ENCODE measurements at places on chromosomes 3 and 15.

GRCh38 chr15:93001881-93002280, 87.1 kb downstream of the RGMA start:
- DNase-seq, result no peak

DNA sequence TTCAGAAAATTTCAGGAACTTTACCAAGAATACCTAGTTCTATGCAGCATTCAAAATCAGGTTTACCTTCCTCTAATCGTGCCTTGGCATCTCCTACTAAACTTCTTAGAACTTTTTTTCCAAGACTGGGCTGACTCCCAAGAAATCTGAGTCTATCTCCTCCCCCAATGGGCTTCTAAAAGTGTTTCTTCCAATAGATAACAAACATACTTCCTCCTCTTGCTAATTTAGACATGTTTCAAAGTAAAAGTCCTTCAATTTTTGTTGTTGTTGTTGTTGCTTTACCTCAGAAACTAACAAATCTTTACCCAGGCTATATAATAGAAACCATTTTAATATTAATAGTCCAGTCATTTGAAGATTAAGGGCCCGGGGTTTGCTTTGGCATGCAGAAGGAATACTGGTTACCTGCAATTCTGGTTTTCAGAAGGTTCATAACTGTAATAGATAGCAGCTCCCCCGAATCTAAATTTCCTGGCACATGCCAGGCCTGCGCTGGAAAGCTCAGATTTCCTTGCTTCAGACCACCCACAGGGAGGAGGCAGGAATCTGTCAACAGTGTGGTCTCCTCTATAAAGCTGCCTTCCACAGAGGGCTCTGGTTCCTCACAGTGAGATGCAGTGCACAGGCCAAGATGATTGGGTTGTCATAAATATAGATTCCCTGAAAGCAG, 188.7 kb downstream of the THRB start:
- no peak for DNase-seq

- no peak for DNase-seq
Observed at GRCh38 chr3:195060217-195060481, 210.8 kb downstream of the XXYLT1 start.

DNA sequence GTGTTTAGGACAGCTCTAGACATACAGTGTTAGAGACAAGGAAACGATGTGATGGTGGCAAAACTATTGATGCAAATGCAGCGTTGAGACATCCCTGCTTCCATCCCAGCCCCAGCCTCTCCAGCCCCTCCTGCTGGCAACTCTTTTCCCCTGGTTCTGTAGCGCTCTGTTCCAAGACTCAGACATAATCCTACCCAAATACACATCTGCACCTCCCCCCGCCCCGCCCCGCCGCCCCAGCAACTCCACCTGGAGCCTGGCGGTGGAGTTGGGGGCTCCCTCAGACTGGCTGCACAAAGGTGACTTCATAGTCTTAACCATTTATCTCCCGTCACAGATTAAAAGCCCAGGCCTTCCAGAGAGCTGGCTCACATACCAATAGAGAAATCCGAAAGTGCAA, 7.2 kb upstream of the SEC22A start:
- DNase-seq, result no peak

DNA sequence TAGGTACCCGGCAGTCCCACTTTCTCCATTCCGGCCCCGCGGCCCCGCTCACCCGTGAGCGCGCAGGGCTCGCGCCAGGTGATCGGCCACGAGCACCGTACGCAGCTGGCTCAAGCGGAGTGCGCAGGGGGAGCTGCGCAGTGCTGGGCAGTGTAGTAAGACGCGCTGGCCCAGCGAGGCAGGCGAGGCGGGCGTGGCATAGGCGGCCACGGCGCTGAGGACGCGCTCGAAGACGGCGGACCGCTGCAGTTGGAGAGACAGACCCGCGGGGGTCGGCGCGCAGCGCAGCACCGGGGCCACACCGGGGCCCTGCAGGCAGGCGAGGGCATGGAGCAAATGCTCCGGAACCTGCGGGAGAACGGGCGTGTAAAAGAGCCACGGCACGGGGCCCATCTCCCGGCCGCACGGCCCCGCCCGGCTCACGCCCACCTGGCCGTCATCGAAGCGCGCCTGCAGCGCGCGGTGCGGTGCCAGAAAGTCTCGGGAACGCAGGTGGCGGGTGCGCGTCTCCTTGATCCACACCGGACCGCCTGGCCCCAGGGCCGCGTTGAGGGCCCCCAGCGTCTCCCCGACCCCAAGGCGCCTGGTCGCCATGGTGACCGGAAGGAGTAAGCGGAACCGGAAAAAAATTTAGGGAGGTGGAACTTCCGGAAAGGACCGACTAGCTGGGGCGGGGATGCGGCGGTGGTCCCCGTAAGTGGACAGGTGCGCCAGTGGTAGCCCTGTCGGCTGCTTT, at the start of gene DALRD3:
DALRD3 (minus strand) TSS at position 610 of the 736 bp plus-strand sequence; CDS start at position 594, 16 bp downstream.
- no peak for DNase-seq

- no peak for DNase-seq
Observed at GRCh38 chr3:27907929-27908328, 185.8 kb upstream of the EOMES start.

- no peak for DNase-seq
Observed at GRCh38 chr3:112654492-112654891, 13.5 kb upstream of the CCDC80 start.

- DNase-seq, result no peak
Observed at GRCh38 chr3:85912980-85913379, 954.2 kb downstream of the CADM2 start.

DNA sequence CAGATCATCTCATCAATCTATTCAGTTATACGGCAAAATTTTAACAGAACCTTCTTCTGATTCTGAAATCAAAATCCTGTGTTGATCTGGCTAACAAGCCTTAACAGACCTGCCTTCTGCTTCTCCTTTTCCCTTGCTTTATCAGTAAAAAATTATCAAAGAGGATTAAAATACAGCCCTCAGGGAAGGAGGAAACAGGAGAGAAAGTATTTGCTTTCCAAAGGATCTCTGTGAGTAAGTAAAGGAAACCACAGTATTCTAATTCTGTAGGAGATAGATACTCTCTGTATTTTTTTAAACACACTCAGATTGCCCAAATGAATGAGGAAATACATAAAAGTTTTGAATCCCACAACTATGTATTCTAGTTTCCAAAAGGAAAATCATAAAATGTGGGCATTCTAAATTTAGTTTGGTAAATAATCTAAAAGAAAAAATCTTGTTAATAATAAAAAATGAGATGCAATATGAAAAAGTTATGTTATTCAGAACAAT, 221.8 kb downstream of the ZIC1 start:
- DNase-seq, result no peak

DNA sequence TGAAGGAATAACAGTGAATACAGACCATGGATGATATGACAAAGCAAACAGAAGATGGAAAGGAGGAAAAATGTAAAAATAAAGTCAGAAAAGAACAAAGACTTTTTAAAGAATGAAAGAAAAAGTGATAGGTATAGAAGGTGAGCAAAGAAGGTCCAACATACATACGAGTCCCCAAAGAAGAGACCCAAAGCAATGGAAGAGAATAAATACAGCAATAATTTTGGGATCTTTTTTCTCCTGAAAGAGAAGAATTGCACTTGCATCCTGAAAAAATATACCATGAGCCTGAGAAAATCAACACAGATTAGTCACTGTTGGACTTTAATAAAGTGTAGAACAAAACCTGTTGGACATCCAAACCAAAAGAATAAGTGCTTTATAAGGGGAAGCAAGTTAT, 85.3 kb upstream of the SLC6A1 start:
- no peak for DNase-seq

GRCh38 chr3:112617285-112617684, 23.7 kb downstream of the CCDC80 start:
- no peak for DNase-seq

- DNase-seq, result no peak
Observed at GRCh38 chr15:82792068-82792467, 13.8 kb downstream of the FSD2 start.

DNA sequence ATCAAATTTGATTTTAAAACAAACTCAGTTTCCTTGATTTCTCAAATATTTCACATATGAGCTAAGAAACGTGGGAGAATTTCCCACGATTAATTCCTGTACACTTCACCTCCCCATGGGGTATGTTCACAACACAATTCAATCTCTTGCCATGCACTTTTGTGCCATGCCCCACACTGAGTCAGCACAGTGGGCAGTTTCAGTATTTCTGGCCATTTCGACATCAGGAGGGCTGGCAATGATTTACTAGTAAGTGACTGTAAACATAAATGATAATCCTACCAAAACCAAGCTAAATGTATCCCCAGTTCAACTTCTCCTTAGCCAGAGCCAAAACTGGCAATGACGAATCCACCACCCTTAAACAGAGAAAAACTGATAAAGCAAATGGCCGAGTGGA, 293.6 kb downstream of the FGF12 start:
- no peak for DNase-seq

DNA sequence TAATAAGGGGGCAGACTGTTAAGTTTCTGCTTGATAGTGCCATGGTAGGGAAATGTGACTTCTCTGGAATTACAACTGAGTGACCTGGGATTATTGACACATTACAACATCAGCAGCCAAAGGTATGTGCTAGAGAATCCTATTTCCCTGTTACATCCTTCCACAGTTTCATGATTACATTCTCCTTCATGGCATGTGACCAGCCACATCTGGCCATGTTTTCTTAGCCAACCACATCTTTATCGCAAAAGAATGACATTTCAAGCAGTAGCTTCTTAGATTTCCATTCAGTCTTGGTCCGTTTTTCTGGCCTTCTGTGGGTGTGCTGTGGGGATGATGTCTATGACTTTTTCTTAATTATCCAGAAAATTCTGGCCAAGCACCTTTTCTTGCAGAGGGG, 45.4 kb upstream of the CTDSPL start:
- no peak for DNase-seq

DNA sequence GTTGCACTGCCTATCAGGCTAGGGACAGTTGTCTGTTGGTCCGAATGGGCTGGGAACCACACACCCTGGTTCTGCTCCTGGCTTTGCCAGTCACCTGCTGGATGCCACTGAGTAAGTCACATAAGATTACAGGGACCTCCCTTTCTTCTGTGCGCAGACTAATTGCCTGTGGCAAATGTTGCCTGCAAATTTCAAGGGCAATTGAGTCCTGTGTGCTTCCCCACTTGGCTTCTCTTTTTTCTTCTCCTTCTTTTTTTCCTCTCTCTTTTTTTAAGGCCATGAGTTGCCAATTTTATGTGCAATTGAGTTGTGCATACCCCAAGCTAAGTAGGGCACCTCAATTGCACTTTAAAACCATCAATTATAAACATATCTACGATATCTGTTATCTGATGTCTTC, 963.4 kb downstream of the MCTP2 start:
- DNase-seq, result no peak

All from activated CD8-positive, alpha-beta memory T cell treated with anti-CD3 and anti-CD28 coated beads for 48 hours (primary cell).